ENCODE measurements at places on chromosomes 3 and 15.

- DNase-seq, result no peak
Measured at GRCh38 chr3:8539419-8539818, 37.8 kb downstream of the LMCD1 start.

DNA sequence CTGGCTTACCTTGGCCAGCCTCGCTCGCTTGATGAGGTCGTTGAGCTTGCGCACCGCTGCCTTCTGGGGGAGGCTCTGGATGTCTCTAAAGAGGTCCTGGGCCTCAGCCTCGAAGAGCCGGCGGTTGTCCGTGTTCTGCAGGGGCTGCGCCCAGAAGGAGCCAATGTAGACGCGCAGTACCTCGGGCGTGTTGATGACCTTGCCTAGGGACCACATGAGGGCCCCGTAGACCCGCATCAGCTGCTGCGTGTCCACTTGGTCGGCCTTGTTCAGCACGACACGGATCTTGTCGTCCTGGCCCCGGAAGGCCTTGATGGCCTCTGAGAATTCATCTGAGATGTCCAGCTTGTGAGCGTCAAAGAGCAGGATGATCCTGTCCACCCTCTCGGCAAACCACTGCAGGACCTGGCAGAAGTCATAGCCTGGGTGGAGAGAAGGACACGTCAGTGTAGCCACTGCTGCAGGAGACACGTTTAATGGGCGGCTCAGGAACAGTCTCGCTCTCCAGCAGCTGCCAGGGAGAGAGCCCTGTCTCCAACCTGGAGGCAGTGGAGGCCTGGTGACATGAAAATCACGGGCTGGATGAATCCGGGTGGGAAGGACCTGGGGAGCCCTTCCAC is 25.5 kb upstream of the SPTBN5 start:
- DNase-seq, result no peak

GRCh38 chr15:72203507-72203837 is 5.9 kb upstream of the GRAMD2A start:
- no peak for DNase-seq

DNA sequence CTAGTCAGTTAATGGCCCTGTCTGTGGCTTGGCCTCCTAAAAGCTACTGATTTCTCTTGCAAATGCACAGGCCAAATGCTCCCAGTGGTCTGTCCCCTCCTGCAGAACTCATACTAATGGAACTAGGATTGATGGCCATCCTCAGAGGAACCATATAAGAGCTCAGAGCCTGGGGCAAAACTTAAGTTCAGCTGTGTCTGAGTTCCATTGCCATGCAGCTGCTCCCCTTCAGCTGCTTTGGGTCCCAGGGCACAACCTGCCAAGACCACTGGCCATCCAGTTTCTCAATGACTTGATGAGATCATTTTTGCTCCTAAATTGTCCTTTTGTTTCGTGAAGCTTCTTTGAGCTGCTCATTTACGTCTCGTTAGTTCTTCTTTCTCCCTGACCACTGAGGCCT is 529.5 kb upstream of the TBL1XR1 start:
- DNase-seq, result no peak

GRCh38 chr3:86180696-86181095 is 810.3 kb downstream of the VGLL3 start:
- DNase-seq, result no peak
